ENCODE measurements at places on chromosomes 1 and 21.

DNA sequence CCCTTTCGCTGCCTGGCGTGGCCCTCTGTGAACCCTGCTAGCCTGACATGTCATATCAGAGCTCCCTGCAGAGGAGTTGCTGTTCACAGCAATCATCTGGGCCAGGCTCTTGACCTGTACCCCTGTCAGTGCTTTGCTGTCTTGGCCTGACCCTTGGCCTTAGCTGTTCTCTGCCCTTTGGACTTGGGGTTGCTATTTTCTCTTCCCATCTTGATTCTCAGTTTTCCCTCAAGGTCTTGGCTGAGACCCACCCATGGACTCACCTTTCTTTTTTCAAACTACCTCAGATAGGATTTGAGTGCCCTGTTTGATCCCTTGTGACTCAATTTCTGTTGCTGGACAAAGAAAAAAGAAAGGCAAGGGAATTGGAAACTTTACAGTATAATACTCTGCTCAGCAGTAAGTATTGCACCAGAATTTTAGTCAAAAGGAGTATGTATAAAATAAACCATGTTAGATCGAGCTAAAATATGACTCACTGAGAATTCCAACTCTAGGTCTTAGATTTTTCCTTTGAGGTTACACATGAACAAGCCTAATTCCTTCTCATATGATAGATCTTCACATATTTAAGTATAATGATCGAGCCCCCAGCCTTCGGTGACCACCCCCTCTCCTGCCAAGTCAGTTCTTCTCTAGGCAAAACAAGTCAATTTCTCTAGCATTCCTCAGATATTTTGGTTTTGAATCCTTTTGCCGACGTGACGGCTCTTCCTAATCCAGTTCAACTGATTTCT is 110.5 kb downstream of the NGF start:
- DNase-seq = no peak

GRCh38 chr1:243597383-243597782 is 252.7 kb downstream of the AKT3 start:
- no peak for DNase-seq

DNA sequence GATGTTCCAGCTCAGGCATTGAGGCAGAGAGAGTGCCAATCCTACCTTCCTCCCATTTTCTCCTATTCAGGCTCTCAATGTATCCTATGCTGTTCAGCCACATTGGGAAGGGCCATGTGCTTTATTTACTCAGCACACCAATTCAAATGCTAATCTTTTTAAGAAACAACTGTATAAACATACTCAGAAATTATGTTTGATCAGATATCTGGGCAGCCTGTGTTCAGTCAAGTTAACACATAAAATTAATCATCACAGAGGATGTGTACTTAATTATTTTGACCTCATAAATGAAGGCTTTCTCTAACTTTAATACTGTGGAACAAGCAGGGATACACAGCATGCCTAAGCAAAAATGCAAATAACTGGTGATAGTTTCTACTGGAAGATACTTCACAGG is 149.8 kb downstream of the NCAM2 start:
- no peak for DNase-seq

DNA sequence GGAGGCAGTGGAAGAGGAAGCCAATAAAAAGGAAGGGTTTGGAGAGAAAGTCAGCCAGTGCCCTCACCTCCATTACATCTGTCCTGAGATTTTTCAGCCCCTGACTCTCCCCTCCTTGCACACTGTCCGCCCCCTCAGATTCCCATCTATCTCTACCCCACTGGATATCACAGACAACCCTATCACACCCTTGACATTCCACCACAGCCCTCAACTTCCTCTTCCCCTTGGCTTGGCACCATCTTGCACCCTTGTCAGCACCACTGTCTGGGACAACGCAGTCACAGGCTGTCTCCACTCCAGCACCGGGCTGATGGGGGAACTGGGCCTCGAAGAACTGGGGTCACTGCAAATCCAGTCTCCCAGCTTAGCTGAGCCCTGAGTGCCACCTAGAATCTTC is 14.2 kb upstream of the PLEKHA6 start:
- no peak for DNase-seq

DNA sequence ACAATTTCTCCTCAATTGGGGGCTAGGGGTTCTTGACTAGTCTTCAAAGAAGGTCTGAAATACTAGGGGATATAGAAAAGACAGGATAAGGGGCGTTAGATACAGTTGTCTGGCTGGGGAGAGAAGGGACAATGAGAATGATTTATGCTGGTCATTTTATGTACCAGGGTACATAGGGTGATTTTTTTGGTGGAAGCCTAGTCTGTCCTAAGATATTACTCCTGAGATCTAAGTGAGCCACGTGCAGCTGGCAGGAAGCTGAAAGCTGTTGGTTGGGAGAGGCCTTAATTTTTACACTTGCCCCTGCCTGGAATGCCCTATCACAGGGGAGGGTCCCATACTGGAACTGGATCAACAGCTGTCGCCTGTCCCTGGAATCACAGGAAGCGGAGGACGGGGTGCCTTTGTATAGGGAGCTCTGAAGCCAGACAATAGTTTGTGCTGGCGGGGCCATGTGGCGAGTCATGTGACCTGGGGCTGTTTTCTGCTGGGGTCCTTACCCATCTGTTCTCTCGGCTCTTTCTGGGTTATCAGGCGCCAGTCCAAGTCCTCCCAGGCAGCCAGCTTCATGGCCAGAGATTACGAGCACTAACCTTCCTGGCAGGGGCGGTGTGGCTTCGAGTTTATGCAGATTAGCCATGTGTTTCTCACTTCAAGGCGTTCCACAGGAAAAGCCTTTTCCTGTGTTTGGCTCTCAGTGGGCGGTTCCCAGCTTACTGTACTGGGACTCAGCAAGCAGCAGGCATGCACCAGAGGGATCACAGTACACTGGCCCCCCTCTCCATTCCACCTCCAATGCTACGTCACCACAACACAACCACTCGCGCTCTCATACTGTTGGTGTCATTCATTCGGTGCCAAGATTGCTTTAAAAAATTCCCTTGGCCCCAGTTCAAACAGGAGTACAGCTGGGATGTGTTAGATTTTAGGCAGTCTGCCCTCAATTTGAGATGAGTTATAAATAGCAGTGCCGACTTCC is 27.5 kb downstream of the ARID1A start:
- DNase-seq = peak; percentile 88

DNA sequence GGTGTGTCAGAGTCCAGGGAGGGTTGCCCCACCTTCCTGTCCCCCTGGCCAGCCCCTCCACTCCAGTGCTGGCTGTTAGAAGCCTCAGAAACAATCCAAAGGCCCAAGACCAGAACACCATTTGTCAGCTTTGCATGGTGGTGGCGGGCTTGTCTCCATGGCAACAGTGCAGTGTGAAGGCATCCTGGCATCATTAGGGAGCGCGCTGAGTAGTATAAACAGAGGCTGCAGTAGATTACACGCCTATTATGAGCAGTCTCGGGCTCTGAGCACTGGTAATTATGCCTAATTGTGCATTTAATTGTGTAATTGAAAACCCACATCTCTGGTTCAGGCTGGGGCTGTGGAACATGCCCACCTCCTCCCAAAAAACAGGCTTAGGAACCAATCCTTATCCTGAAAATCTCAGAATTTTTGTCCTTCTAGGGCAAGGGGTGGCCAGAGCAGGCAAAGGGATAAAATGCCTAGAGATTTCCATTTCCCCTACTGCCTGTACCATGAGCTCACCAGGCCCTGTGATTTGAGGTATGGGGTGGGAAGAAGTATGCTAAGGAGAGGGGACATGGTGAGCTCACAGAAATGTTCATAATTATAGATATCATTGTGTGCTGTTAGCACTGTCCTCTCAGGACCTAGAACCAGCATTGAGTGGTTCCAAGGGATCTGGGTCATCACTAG is 11.7 kb downstream of the NKAIN1 start:
- no peak for DNase-seq

GRCh38 chr21:28513428-28513827 is 479.2 kb downstream of the LTN1 start:
- DNase-seq = no peak

DNA sequence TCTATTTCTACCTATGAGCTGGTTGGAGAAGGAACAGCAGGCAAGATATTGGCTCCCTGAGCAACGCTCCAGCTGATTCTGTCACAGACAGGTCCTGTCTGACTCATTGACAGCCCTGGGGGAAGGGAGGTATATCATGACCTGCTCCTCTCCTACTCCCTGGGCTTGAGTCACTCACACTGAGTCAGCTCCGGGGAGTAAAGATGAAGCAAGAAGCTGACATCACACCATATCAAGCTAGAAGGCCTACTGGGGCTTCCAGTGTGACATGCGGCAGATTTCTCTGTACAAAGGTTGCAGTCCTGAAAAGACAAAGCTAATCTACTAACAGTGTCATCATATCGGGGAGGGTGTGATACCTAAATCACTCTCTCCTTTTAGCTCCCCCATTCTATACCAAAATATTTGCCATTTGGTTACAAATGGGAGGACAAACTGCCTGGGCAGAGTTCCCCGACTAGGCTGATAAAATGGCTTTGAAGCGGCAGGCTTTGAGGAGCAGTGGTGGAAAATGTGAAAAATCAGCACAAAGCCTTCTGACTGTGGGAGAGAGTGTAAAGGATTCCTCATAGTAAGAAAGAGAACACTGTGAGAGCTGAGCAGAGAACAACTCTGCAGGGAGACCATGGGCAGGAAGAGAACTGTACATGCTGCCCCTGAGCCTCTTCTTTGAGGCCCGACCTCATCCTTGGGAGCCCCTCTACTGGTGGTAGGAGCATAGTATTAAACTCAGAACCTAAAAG is 15.5 kb downstream of the PI4KB start:
- peak; percentile 100 for DNase-seq

- DNase-seq = peak; percentile 69
Measured at GRCh38 chr1:214824763-214825162, 221.8 kb downstream of the CENPF start.

- DNase-seq = no peak
Measured at GRCh38 chr1:166597516-166597915, 241.8 kb upstream of the POGK start.

DNA sequence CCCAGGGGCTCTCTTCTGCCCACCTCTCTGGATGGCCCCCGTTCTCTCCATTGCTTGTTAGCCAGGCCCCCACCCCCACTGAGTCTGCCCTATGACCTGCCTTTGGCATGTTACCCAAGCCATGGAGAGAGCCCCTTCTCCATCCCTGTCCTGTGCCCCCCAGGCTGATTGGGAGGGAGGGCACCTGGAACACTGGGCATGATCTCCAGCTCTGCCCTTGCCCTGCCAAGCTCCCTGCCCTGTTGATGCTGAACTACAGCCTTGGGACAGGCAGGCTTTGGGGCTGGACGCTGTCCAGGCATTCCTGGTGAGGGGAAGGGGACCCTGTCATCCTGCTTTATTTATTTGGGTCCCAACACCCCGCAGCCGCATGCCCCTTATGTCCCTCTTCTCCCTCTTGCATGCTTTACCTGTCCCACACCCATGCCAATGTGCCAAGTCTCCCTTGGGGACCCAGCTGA is 10.7 kb downstream of the TRIM46 start:
- DNase-seq = no peak

DNA sequence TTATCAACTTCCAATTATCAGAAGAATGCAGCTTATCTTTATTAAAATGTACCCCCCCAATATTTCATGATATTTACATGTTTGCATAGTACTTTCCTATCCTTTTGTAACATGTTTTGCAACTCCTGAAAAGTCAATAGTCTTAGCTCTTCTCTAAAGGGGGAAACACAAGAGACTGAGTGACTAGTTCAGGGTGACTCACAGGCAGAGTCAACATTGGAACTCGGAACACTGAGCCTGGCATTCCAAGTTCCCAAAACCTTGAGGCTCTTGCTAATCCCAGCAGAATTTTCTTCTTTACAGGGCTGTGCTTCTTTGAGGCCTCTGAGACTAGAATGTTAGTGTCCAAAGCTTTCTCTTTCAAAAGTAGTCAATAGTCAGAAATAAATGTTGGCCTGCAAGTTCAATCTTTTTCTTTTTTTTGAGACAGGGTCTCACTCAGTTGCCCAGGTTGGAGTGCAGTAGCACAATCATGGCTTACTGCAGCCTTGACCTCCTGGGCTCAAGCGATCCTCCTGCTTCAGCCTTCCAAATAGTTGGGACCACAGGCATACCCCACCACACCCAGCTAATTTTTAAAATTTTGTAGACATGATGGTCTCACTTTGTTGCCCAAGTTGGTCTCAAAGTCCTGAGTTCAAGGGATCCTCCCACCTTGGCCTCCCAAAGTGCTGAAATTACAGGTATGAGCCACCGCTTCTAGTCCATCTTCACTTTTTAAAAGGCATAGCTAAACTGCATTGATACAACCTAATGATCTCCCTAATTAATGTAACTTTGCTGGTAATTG is 37.5 kb downstream of the ZNF281 start:
- DNase-seq = peak; percentile 94

- no peak for DNase-seq
Measured at GRCh38 chr1:93906480-93906879, 2.8 kb downstream of the GCLM start.

DNA sequence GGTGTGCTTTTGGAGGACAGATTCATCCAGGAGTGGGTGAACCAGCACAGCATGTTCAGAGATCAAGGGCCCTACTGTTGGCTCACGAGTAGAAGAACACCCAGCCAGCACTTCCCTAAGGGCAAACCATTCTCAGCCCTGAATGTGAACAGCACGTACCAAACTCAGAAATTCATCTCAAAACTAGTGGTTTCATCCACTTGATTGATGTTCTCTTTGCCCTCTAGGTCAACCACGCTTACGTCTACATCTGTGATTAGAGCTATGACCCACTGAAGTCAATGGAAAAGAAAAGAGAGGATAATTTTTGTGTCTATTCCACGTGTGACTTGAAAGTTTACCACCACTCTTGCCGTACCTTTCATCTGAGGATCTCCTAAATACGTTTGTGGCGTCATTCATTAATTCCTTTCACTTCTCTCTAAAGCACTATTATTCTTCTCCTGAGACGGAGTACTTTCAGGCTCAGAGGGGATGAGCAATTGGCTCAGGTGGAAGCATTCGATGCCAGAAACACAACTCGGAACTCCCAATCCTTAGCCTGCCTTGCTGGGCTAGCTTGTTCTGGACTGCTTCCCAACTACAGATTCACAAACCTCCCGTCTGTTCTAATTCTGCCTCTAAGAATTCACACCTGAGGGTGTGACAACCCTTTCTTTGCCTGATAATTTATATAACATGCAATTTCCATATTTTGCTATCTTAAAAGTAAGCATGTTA is 57.3 kb upstream of the HIVEP3 start:
- DNase-seq = no peak

DNA sequence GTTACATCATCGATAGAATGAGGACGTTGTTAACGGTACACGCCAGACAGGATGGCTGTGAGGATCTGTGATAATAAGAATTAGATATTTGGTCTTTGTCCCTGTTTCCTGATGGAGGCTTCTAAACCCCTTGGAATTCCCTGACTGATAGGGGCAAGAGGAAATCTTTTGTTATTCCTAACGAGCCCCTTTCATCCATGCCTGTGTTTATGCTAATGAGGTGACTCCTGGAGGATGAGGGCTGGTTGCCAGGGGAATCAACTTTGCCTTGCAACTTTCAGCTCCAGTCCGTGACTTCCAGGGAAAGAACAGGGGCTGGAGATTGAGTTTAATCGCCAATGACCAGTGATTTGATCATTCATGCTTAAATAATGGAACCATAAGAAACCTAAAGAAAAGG is 39.3 kb upstream of the NLRP3 start:
- no peak for DNase-seq
